IPS-NIHi11 (cell line): ENCODE measurements at places on chromosomes 1 and 21.

GRCh38 chr21:46117586-46118315, 19.8 kb downstream of the COL6A2 start:
- DNase-seq: peak; percentile 18

DNA sequence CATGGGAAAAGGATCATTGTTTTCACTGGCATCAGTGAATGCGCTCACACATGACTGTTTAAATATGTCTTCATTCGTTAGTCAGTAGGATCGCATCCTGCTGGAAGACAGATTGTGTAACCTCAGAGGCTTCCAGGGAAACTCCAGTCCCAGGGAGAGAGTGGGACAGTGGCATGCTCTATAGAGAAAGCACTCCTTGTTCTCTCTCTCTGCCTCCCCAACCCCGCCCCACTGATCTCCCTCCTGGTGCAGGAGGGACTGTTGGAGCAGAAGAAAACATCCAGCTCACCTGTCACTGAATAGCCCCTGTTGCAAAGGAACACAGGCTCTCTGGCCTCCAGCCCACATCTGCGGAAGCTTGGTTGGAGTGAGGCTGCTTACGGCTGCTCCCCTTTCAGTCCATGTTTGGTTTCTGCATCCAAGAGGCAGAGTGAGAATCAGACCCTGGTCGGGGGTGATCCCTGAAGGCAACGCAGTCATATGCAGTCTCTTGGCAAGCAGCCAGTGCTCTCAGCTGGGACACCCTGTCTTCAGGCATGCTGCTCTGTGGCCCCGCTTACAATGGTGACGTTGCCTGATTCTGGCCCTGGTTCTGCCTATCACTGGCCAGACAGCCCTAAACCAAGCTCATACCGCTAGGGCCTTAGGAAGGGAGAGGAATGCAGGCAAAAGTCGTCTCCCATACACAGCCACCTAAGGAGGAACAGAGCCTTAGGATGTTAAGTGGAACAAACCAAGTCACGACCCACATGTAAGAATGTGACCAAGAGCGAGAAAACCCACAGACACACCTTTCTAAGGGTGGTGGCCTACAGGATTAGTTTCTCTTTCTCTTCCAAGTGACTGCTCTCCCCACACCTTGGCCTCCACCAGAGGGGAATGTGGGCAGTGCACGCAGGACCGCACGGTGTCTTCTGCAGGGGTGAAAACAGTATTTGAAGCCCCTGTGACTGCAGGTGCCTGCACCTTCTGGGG, 39.7 kb downstream of the BACE2 start:
- no peak for DNase-seq

DNA sequence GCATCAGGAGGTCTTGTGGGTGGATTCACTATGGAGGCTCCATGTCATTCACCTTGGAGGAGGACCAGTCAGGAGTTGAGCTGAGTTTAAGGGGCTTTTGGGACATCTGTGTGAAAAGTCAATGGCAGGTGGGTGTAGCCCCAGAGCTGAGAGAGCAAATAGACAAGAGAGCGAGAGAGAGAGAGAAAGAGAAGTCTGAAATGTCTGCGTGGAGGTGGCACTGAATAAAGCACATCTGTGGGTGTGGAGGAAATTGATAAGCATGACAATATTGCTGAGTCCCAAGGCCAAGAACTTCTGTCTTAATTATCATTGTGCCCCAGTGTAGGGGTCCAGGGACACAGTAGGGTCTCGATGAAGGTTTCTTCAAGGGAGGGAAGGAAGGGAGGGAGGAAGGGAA, 79.5 kb upstream of the VAMP3 start:
- DNase-seq: no peak

GRCh38 chr1:2584686-2585317, 1.8 kb upstream of the PRXL2B start:
- no peak for DNase-seq

DNA sequence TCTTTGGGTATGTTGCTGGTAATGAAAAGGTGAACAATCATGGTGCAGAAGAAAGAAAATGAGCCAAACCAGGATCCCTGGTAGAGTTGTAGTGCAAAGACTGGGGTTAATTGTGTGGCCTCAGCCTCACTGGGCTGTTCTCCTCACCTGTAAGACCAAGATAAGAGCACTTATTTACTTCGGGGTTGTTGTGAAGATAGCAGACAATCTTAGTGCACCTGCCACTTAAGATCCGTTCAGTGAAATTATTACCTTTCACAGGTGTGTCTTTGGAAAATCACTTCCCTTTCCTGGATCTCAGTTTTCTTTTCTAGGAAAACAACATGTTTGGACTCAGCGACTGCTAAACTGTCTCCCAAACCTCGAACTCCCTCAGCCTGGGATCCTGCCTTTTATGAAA, 1.3 kb upstream of the FGGY start:
- no peak for DNase-seq

- DNase-seq: no peak
Observed at GRCh38 chr1:12464045-12464461, 154.0 kb downstream of the DHRS3 start.

DNA sequence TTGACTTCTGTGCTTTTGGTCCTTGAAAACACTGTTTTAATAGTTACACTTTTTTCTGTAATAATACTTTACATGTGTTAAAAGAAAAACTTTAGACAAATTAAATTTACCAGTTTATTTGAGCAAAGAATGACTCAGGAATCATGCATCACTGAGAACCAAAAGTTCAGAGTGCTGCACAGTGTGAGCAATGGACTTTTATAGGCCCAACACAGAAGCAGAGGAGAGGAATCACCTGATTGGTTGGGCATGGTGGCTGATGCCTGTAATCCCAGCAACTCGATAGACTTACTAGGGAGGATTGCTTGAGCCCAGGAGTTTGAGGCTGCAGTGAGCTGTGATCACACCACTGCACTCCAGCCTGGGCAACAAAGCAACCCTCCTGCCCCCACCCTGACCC, 29.3 kb downstream of the ZNF648 start:
- no peak for DNase-seq

DNA sequence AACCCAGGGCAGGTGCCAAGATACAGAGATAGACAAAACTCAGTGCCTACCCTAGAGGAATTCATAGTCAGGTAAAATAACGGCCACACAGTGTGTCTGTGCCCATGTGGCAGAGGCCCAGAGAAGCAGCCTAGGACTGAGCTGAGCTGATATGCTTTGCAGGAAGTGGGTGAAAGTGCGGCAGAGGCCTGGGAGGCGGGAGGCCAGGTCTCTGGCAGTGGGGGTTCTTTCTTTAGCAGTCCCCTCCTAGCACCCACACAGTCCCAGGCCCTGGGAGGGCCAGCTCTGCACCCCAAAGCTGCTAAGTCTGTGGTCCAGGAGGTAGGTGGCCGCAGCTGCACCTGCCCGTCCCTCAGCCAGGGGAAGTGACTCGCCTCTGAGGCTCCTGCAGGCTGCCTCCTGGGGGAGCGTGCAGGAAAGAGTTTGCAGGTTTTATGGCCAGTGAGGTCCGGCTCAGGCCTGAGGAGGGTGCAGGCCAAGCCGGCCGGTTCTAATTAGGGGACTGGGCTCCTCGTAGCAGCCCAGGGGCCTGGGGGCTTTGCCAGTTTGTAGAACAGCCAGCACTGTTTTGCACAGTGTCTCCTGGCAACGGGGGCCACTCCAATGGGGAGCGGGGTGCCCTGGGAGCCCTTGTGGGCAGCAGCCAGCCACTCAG, 107.9 kb downstream of the SPSB1 start:
- no peak for DNase-seq

GRCh38 chr1:220769205-220769604, 17.5 kb upstream of the MTARC1 start:
- no peak for DNase-seq

DNA sequence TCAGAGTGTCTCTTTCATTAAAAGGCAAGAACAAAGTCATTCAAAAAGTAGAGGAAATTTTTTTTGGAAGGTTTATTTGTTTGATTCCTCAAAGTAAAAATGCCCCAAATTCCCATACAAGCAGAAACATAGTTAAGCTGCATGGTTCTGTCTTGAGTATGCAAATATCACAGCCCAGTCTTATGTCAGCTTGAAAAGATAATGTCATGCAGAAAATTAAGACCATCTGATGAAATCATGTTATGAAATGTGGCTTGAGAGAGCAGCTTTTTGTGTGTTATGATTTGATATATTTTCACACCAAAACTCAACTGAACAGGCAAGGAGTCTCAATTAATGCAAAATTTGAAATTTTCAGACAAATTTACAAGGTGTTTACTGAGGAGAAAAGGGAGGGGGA, 411.0 kb downstream of the LMO4 start:
- no peak for DNase-seq

GRCh38 chr1:63904826-63905225, 131.0 kb downstream of the ROR1 start:
- DNase-seq: no peak

GRCh38 chr1:167761400-167761799, 39.6 kb downstream of the MPZL1 start:
- DNase-seq: no peak

DNA sequence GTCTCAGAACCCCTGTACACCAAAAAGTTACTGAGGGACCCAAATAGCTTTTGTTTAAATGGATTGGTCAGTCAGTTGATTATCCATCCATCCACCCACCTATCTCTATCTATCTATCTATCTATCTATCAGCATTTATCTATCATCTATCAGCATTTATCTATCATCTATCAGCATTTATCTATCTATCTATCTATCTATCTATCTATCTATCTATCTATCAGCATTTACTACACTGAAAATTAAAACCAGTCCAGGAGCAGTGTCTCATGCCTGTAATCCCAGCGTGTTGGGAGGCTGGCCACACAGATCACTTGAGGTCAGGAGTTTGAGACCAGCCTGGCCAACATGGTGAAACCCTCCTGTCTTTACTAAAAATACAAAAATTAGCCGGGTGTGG, 47.1 kb downstream of the CLSTN1 start:
- no peak for DNase-seq

DNA sequence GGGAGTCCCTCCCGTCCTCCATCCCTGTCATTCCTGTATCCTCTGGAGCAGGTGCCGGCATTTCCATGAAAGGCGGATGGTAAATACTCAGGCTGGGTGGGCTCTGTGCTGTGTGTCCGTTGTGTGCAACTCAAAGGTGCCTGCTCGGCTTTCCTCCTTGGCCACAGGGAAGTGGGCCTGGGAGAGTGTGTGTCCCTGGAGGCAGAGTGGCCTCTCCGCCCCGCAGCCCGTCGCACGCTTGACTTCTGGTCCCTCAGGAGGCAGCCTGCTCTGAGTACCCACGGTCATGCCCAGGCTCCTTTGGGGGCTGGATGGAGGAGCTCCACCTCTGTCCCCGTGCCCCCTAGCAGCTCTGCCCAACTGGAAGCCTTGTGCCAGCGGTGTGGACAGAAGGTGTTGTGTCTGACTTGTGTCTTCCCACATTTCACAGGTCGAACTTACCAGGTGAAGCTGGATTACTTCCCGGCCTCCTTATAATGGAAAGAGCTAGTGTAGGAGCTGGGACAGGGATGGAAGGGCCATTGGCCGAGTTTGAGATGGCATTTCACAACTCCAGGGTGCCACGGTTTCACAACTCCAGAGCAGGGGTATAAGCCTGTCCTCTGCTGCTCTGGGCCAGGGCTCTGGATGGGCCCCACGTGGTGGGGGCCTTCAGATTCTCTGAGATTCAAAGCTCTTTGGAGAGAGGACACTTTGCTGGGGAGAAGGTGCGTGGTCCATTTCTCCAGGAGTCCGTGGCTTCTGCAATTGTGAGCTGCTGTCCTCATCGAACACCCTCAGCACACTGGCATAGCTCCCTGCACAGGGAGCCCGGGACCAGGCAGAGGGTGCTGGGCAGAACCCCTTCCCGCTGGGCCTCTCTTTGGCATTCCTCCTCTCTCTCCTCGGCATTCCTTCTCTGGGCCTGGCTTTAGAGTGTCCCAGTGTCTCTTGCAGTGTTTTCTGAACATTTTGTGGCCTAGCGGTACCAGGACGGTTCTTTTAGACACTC, 152.7 kb upstream of the COL6A1 start:
- no peak for DNase-seq

GRCh38 chr1:5424802-5425703, 567.2 kb downstream of the NPHP4 start:
- peak; percentile 57 for DNase-seq

GRCh38 chr1:30449003-30449402, 274.4 kb downstream of the MATN1 start:
- DNase-seq: no peak

DNA sequence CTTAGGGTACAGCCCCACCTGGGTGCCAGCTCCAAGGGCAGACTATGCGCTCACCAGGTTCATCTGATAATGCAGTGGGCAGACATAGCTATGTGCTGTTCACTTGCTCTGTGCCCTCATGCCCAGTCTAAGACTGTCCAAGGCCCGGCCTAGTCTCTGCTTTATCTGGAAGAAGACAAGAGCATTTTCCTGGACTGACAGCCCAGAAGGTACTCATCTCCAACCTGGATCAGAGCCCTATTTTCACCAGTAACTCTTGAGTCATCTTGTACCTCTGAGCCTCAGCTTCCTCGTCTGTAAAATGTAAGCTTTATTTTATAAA, 28.5 kb upstream of the LRRC8C start:
- no peak for DNase-seq

DNA sequence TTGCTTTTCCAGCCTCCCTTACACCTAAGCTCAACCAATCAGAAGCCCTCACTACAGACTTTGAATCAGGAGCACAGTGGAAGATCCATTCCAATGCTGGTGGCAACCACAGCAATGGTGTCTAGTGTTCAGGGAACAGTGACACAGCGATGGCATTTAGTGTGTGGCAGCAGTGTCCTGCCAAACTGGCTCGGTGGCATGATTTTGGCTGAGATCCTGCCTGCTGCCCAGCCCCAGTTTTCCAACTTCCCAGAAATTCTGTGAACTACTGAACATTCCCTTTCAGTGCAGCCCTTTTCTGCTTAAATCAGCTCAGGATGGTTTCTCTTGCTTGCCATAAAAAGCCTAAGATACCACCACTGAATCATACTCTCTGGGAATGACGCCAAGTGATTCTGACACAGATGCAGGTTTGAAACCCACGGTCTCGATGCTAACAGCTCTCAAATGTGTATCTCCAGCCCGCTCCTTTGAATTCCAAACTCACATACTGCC, 8.8 kb downstream of the ASAP3 start:
- no peak for DNase-seq

GRCh38 chr1:1752190-1752589, 26.1 kb downstream of the NADK start:
- no peak for DNase-seq

DNA sequence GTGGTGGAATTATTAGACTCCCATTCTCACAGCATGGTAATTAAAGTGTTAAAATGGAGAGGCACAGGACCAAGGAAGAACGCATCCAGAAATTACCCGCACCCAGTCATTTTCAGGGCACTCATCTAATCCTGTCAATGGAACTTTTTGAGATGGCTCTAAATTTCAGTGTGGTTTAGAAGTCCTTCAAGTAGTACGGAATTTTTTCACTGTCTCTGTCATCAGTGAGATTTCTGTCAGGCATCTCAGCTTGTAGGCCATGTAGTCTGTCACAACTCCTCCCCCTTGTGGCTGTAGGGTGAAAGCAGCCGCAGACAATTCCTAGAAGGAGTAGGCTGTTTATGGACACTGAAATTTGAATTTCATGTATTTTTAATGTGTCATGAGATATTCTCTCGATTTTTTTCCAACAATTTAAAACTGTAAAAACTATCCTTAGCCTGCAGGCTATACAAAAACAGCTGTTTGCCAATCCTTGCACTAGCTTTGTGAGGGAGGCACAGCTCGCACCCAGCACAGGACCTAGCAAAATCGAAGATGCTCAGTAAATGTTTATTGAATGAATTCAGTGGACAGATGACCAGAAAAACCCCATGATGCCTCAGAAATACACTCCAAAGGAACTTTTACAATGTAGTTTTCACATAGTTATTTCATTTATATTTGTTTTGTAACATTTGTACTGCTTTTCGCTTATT, 6.6 kb upstream of the NUP133 start:
- peak; percentile 60 for DNase-seq

- DNase-seq: no peak
Observed at GRCh38 chr1:58702261-58703141, 2.6 kb upstream of the MYSM1 start.
